Kidney epithelial cell (primary cell): ENCODE measurements at places on chromosomes 13 and 19. TPM values are rescaled to one million over a fixed set of nuclear protein-coding genes. Genes with fewer than 3 reads are reported as not detected.
A peak's percentile ranks its signal among the peaks of the same experiment; 100 is the strongest.

The MEIOSIN gene
- not detected in 2 replicates for total RNA-seq

The B3GLCT gene
- 14.1 and 18.1 TPM in 2 replicates for total RNA-seq

The TNNI3 gene
- 2.7 and 4.7 TPM in 2 replicates for total RNA-seq

The ZNF714 gene
- 4.7 and 8.6 TPM in 2 replicates for total RNA-seq

The CEACAM3 gene
- total RNA-seq, result not detected in 2 replicates

The LRG1 gene
- 0.21 and 0.25 TPM in 2 replicates for total RNA-seq

The PRPF31 gene
- total RNA-seq, result 56.8 and 68.3 TPM in 2 replicates

The SIGLEC11 gene
- total RNA-seq, result not detected in 2 replicates

The PRODH2 gene
- not detected in 2 replicates for total RNA-seq

The COX7A1 gene
- 1.0 and 1.4 TPM in 2 replicates for total RNA-seq

GRCh38 chr13:40175639-40176038 is 490.8 kb downstream of the FOXO1 start:
- no peak for DNase-seq

DNA sequence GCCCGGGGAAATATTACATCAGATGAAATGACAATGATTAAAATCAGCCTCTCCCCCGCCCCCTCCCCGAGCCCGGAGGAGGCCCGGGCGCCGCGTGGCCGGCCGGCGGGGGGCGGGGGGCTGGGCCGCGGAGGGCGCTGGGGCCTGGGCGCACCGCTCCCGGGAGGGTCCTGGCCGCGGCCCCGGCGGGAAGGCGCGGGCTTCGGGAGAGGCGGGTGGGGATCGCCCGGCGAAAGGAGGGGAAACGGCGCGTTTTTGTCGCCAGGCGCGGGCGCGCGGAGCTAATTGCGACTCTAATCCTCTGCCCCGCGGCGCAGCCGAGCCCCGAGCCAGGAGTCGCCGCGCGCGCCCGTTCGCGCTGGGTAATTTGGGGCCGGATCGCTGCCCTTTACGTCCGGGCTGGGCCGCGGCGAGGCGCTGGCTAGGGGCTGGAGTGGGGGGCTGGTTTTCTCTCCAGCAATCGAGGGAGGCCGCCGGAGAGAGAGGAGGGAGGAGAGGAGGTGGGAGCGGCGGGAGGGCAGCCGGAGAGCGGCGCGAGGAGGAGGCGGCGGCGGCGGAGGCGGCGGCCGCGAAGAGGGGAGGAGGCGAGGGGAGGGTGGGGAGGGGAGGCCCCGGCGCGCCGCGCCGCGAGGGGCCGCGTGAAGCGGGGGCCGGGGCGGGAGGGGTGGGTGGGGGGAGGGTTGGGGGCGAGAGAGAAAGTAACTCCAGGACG is at the start of gene KCTD15:
Gene KCTD15 (plus strand): TSS at position 707 of the 712 bp plus-strand sequence. CDS start 3,585 bp downstream, outside the sequence.
- DNase-seq, result no peak

GRCh38 chr19:18433735-18434398 is 4.1 kb downstream of the ISYNA1 start:
- no peak for DNase-seq

- no peak for DNase-seq
Observed at GRCh38 chr13:38002606-38003005, 133.0 kb upstream of the TRPC4 start.

DNA sequence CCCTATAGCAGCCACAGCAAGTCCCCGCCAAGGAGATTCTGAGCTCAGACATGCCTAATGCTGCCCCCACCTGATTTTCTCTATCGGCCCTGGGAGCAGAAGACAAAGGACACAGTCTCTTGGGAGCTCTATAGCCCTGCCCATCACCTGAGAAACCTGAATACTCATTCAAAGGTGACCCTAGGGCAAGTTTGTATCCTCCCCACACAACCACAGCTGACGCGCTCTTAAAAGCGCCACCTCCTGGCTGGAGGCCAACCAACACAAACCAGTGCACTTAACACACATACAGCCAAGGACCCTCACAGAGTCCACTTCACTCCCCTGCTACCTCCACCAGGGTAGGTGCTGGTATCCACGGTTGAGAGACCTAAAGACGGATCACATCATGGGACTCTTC is 8.8 kb upstream of the IGFL4 start:
- DNase-seq, result no peak

- DNase-seq, result no peak
Observed at GRCh38 chr13:76903544-76904162, 17.4 kb upstream of the KCTD12 start.

DNA sequence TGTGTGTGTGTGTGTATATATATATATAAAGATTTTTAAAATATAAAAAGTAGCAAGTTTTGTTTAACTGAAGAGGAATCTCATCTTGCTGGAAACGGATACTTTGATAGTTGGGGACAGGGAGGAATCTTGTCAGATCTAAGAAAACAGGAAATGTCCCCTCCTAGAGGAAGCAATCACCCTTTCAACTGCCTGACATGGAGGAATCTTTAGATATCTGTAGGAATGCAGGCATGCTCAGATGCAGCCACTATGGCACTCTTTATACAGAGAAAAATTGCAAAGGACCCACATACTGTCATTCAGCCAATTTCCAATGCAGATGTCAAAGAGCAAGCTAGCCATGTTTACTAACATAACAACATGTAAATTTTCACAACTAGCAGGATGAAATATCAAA is 38.8 kb downstream of the ZNF611 start:
- DNase-seq, result no peak

DNA sequence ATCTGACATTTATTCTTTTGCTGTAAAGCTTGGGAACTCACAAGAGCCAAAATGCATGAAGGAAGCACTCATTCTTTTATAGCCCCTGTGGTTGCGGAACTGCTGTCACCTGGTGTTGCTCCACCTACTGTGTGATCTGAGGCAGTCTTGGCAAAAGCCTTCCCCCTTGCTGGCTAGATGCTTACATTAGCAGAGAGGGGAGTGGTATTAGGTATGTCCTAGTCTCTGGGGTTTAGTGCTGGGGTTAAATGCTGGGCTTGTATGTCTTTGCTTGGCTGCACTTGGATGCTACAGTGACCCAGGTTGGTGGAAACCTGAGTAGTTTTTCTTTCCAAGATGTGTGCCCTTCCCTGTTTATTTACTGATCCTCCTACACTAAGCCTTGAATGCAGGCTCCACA is 99.3 kb downstream of the WDFY2 start:
- no peak for DNase-seq

- no peak for DNase-seq
Observed at GRCh38 chr19:1115646-1116420, 12.0 kb downstream of the GPX4 start.

- no peak for DNase-seq
Observed at GRCh38 chr13:100944791-100945345, 270.3 kb upstream of the TMTC4 start.

GRCh38 chr13:109647053-109647452 is 139.3 kb downstream of the IRS2 start:
- DNase-seq, result no peak

- no peak for DNase-seq
Observed at GRCh38 chr13:113963376-113963775, 10.5 kb downstream of the C13orf46 start.

DNA sequence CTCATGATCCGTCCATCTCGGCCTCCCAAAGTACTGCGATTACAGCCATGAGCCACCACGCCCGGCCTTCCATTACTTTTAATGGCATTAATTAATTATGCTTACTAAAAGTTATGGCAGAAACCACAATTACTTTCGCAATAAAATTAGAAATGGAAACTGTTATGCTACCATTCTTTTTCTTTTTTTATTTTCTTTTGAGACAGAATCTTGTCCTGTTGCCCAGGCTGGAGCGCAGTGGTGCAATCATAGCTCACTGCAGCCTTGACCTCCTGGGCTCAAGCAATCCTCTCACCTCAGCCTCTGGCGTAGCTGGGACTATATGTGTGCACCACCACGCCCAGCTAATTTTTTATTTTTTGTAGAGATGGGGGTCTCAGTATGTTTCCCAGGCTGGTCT is 4.6 kb upstream of the BST2 start:
- no peak for DNase-seq

DNA sequence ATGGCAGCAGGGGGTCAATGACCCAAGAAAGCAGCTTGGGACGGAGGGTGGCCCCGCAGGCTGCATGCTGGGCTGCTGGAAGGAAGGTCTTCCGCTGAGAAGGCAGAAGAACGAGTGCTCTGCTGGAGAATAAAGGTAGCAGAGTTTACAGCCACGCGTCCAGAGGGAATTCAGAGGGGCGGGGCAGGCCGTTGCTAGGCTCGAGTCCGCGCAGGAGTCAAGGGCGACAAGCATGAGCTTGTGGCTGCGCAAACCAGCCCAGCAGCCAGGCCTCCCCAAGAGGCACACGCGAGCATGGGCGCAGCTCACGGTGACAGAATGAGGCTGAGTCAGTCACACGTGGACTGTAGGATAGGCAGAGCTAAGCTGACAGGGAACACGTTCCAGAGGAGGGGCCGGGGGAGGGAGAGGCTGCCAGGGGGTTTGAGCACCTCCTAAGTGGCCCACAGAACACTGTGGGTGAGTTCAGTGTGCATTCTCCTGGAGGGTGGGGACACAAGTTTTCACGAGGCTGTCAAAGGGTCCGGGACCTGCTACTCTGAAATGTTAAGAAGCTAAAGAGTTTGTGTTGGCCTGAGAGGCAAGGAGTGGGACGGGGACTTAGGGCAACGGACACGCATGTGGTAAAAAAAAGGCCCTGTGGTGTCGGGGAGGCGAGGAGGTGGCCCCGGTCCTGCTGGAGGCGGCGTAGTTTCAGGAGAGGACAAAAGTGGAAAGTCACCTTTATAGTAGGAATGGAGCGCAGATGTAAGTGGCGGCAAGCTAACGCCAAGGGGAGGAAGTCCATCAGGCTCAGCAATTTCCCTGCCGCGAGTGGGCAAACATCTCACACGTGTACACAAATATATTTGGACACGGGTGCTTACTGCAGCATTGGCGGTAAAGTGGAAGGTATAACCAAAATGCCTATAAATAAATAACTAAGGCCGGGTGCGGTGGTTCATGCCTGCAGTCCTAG is 17.7 kb downstream of the RFX2 start:
- peak; percentile 72 for DNase-seq

GRCh38 chr13:97866346-97866745 is 87.1 kb upstream of the IPO5 start:
- DNase-seq, result no peak

- DNase-seq, result no peak
Observed at GRCh38 chr13:43751624-43752023, 35.1 kb downstream of the ENOX1 start.

- peak; percentile 84 for DNase-seq
Observed at GRCh38 chr13:33279414-33280278, 5.9 kb downstream of the STARD13 start.

GRCh38 chr13:24651718-24652345 is 28.4 kb upstream of the ATP12A start:
- DNase-seq, result no peak
